ENCODE measurements at places on chromosomes 7 and 10.

- DNase-seq: no peak
Observed at GRCh38 chr7:92625617-92626016, 35.4 kb upstream of the FAM133B start.

- DNase-seq: no peak
Observed at GRCh38 chr10:125085258-125086054, 74.9 kb downstream of the CTBP2 start.

GRCh38 chr10:121099592-121099991 lies 248.4 kb downstream of the WDR11 start:
- no peak for DNase-seq

DNA sequence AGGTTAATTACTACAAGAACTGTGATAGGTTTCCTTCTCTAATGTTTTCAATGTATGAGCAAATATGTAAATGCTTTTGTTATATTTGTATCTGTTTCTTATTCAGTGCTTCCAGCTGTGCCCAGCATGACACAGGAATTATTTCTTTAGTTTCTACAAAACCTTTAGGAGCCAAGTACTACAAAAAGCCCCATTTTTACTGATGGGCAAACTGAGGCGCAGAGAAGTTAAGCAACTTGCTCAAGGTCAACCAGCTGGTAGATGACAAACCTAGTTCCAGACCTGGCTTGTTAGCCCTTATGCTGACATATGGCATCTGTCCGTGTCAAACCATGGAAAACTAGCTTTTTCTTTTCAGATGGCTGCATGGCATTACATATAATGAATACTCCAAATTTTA lies 134.6 kb downstream of the JAZF1 start:
- no peak for DNase-seq

DNA sequence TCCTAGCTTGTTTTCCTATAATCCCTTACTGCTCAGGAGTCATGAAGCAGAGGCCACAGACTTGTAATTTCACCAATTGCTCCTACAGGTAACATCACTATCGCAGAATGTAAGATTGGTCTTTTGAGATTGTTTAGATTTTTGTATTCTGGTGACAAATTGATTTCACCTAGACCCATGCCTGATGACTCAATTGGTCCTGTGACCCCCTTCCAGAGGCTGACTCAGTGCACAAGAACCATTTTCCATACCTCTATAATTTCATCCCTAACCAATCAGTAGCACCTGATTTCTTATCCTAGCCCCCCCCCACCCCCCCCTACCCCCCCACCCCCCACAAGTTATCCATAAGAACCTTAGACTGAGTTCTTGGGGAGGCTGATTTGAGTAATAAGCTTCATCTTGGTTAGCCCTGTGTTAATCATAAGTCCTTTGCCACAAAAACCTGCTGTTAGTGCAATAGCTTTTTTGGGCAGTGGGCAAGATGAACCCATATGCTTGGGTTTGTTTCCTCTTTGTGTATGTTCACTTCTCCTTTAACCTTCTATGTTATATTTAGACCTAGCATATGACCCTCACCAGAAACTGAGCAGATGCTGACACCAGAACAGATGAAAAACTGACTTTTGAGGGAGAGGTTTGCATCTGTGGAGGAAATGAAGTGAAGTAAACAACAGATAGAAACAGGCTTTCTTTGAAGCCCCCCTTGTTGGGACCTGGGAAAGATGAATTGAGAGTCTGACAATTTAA lies 187.1 kb downstream of the KIF20B start:
- DNase-seq: no peak

GRCh38 chr10:30011396-30011795 lies 48.0 kb downstream of the JCAD start:
- no peak for DNase-seq

DNA sequence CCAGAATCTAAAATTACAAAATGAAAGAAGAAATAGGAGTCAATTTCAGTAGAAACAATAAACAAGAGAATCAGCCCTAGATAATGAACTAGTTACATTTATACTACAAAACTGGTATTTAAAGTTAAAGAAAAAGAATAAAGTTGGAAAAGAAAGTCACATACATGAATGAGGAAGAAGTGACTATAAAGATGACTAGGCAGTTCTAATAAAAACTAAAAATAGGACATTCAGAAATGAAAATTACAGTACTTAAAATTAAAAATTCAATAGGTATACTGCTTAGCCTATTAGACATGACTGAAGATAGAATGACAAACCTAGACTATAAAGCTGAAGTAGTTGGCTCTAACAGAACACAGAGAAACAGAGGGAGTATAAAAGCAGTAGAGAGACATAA lies 108.8 kb downstream of the AHR start:
- no peak for DNase-seq

- DNase-seq: no peak
Observed at GRCh38 chr7:112503361-112503972, 22.7 kb downstream of the LSMEM1 start.

- DNase-seq: peak; percentile 68
Observed at GRCh38 chr7:12569673-12570072, 847 bp upstream of the SCIN start.

GRCh38 chr10:78059906-78060702 lies 26.4 kb downstream of the RPS24 start:
- DNase-seq: no peak

DNA sequence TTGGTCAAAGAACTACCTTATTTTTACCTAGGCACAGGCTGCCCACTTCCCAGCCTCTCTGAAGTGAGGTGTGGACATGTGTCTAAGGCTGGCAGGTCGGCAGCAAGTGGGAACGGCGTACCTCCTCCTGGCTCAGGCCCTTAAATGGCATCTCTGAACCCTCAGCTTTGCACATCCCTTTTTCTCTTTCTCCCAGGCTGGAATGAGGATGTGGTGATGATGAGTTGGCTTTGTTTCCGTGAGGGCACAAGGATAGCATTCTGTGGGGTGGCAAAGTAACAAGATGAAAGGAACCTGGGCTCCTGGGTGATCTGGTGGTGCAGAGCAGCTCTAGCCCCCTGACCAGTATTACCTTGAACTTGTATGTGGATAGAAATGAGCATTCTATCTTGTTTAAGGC lies 196.8 kb downstream of the REEP3 start:
- DNase-seq: no peak

- no peak for DNase-seq
Observed at GRCh38 chr7:40283391-40283790, 148.6 kb downstream of the SUGCT start.

- DNase-seq: no peak
Observed at GRCh38 chr10:130045091-130045652, 65.5 kb downstream of the C10orf143 start.

GRCh38 chr7:82778021-82778420 lies 334.4 kb upstream of the CACNA2D1 start:
- no peak for DNase-seq

- DNase-seq: peak; percentile 62
Observed at GRCh38 chr7:150988230-150989226, 2.3 kb upstream of the NOS3 start.

DNA sequence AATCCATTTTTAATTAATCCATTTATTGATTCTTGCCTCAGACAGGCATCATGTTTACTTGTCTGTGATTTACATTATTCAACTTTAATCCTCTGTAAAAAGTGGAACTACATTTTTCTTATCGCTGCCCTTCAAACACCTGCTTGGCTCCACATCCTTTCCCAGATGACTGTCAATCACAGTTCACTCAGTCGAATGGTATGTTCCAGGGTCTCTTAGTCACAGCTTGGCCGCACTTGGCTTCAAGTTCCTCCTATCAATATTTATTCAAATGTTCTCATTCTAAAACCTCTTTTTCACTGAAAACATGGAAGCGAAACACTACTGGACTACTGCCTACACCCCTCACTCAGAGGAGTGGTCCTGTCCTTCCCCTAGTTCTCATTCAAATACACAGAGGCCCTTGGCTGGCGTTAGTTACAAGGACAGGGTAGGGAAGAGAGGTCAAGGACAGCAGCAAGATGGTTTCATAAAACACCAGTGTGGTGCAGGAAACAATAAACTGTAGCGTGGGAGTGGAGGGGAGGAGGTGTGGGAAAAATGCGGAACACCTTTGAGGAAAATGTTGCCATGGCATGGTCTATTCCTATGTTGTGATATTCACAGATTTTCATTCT lies 143.2 kb downstream of the USP6NL start:
- DNase-seq: no peak

- no peak for DNase-seq
Observed at GRCh38 chr7:106108991-106109390, 3.1 kb downstream of the SYPL1 start.

DNA sequence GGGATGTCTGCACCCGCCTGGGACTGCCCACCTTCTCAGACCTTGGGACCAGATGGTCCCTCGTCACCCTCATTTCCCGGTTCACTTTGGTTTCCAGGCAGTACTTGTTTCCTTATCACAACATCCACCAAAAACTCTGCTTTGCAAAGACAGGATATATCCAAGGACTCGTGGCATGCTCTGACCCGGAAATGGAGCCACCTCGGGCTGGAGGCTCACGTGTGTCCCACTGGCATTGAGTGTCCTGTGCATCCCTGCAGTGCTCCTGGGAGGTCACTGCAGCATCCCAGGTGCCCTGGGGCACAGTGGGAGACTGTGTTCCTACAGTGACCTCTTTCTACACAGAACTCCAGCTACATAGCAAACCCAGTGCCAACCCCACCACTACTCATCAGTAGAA lies 611.9 kb upstream of the FOXK1 start:
- DNase-seq: no peak

GRCh38 chr10:60073781-60074656 lies 167.7 kb upstream of the CCDC6 start:
- DNase-seq: no peak

DNA sequence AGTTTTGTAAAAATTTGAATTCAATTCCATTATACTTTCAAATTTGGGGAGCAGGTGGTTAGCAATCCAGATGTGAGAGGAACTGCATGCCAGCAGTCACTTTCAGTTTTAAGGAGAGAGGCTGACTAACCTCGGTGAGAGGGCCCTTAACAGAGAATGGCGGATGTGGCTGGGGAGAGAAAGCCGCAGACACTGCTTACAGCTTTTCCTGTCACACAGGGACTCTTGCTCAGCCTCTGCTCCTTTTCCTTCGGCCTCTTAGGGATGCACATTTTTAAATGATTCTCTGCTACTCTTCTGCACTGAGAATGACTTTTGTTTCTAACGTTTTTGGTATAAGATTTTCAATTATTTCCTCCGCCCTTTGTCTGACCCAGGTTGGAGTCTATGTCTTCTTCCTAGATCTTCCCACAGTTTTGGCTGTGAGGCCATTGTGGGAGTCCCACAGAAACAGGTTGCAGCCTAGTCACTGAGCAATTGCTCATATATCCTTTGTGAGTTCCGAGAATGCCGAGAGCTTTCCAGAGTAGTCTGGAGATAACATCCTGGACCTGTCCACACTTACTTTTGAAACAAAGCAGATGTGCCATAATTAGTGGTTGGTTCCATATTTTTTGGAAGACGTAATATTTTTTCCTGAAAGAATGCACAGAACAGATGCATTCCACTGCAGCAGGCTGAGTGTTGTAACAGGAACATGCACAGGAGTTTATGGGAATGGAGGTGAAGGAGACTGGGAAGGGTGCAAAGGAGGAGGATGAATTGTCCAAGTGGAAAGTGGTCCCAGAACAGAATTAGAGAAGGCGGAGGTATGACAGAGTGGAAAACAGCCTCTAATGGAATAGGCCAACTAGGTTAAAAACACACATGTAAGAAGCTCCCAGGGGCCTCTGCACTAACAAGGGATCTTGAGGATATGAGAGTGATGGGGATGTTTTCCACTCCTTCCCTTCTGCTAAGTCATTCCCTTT lies 168.0 kb upstream of the ZNF32 start:
- no peak for DNase-seq

DNA sequence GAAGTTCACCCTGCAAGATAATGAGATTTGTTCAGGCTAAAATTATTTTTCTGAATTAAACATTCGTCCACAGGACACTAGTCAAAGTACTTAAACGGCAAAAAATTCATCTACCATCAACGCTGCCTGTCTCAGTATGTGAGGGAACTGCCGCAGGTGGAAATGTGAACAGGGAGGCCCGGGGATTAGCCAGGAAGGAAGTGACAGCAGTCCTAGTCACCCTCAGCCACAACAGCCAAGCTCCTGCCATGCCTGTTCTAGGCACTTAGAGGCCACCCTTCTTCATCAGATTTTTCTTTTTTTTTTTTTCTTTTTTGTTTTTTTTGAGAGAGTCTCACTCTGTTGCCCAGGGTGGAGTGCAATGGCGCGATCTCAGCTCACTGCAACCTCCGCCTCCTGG lies 9.4 kb downstream of the NUDT5 start:
- no peak for DNase-seq

DNA sequence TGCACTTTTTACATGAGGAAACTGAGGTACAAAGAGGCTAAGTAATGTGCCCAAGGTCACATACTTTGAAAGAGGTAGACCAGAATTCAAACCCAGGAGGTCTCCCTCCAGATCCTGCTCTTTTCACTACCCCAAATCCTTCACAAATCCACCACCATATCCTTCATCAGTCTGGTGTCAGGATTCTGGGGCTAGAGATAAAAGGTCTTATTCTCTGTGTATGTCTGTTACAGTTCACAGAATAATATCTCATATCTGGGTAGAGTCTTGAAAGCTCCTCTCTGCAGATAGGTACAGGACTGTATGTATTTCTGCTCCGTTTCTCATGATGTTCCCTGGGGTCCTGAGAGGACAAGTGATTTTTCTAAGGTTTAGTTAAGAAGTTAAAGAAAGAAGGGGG lies 4.9 kb downstream of the PIK3CG start:
- no peak for DNase-seq

DNA sequence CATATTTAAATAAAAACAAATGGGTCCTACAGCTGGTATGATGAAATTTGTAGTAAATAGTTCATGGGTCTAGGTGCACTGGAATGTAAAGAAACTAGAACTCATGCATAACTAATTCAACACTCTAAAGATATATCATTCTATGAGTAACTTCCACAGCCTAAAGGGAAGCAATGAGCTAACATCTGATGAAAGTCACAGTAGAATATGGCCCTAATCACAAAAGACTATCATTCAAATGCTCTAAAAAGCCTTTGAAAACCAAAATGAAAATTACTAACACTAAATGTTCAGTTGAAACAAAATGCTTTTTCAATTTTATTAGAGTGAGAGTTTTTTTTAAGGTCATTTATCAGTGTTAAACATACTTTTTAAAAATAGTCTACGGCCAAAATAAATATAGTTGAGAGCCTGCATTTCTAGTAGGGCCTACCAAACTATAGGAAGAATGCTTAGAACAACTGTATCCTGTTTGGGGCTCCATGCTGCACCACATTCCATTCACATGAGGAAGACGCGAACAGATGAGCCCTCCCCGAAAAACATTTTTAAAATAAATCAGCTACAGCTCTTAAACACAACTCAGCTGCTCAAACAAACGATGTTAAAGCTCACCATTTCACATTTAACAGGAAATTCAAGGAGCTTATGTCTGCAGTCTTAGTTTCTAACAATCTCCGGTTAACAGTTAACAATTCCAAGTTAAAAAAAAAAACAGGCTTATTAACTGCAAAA lies 134.5 kb downstream of the NRBF2 start:
- DNase-seq: no peak

Measured in NCI-H1105 treated with DMSO at 0.1 percent for 48 hours (cell line).